Dermis blood vessel endothelial cell (primary cell): ENCODE measurements at places on chromosomes 2 and 18. TPM values are rescaled to one million over a fixed set of nuclear protein-coding genes. Genes with fewer than 3 reads are reported as not detected.

Gene TEKT4
- total RNA-seq: not detected in 2 replicates

Gene SRD5A2
- total RNA-seq: not detected in 2 replicates

Gene TMEM237
- total RNA-seq: 28.2 and 35.0 TPM in 2 replicates

Gene SH3RF3
- 7.7 and 13.5 TPM in 2 replicates for total RNA-seq

Gene CCDC68
- total RNA-seq: 1.2 and 2.1 TPM in 2 replicates

Gene LRP1B
- under 0.01 TPM in 2 replicates for total RNA-seq

Gene SLC16A14
- under 0.01 and 0.09 TPM in 2 replicates for total RNA-seq

Gene THSD7B
- under 0.01 TPM in 1 of 2 replicates, not detected in the other for total RNA-seq

Gene PROKR1
- total RNA-seq: under 0.01 TPM in 1 of 2 replicates, not detected in the other

- DNase-seq: no peak
These were observed 194.9 kb upstream of the HNMT start for GRCh38 chr2:137769406-137769805.

- no peak for DNase-seq
These were observed 159.2 kb upstream of the THUMPD2 start for GRCh38 chr2:39938035-39938835.

DNA sequence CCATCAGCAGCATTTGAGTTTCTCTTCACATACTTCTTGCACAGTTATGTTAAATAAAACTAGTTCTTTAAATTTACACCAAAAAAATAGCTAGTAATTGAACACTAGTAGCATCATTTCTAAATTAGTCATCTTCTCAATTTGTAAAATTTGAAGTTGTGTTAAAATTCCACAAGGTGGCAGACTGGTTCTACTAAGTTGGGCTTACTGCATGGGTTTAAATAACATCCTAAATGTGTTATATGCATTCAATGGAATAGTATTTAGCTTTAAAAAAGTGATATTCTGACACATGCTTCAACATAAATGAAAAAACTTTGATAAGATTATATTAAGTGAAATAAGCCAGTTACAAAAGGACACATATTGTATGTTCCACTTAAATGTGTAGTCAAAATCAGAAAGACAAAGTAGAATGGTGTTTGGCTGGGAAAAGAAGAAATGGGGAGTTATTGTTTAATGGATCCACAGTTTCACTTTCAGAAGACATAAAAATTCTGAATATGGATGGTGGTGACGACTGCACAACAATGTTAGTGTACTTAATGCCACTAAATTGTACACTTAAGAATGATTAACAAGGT lies 28.7 kb upstream of the RPRD1A start:
- DNase-seq: peak; percentile 79

- DNase-seq: no peak
These were observed 8.1 kb downstream of the PRLH start for GRCh38 chr2:237574467-237574866.

- no peak for DNase-seq
These were observed 56.9 kb downstream of the COMMD1 start for GRCh38 chr2:61962095-61962984.

DNA sequence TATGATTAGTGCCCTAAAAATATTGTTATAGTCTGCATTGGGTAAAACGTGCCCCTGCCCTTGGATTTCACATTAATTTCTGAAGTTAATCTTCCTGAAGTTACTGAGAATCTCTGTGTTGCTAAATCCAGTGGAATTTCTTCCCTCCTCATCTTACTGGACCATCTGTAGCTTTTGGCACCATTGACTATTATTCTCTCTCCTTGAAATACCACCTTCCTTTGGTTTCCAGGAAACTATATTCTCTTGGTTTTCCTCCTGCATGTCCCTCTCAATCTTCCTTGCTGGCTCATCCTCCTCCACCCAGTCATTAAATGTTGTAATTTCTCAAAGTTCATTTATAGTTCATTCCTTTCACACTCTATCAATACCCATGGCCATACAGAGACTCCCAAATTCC lies 110.6 kb upstream of the SLC35G4 start:
- DNase-seq: no peak

DNA sequence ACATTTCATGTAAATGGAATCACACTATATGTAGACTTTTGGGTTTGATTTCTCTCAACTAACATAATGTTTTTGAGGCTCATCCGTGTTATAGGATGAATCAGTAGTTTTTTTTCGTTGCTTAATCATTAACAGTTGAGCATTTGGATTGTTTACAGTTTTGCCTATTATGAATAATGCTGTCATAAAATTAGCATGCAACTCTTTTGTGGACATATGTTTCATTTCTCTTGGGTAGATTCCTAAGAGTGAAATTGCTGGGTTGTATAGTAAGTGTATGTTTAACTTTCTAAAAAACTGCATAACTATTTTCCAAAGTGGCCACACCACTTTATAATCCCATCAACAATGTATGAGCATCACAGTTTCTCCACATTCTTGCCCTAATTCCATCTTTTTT lies 7.7 kb upstream of the RHBDD1 start:
- no peak for DNase-seq

- DNase-seq: no peak
These were observed 144.5 kb downstream of the ACKR3 start for GRCh38 chr2:236714080-236714479.

- no peak for DNase-seq
These were observed 159.6 kb downstream of the RND3 start for GRCh38 chr2:150327564-150328489.
